ENCODE measurements at places on chromosomes 3 and 15.

- peak; percentile 32 for DNase-seq
These were observed 424 bp downstream of the EAF2 start for GRCh38 chr3:121835465-121835801.

DNA sequence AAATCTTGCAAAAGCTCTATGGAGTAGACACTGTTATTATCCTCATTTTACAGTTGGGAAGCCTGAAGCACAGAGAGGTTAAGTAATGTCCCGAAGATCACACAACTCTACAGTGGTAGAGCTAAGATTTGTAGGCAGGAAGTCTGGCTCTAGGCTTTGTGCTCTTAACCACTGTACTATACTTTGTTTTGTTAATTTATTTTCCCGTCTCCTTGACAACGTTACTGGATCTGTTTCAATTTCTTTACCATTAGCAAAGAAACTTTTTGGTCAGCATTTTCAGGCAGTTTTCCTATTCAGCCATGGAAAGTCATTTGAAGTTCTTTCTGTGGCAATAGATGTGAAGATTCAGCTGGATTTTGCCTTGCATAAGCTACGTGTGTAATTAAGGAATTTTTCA is 51.7 kb downstream of the OTOL1 start:
- no peak for DNase-seq

DNA sequence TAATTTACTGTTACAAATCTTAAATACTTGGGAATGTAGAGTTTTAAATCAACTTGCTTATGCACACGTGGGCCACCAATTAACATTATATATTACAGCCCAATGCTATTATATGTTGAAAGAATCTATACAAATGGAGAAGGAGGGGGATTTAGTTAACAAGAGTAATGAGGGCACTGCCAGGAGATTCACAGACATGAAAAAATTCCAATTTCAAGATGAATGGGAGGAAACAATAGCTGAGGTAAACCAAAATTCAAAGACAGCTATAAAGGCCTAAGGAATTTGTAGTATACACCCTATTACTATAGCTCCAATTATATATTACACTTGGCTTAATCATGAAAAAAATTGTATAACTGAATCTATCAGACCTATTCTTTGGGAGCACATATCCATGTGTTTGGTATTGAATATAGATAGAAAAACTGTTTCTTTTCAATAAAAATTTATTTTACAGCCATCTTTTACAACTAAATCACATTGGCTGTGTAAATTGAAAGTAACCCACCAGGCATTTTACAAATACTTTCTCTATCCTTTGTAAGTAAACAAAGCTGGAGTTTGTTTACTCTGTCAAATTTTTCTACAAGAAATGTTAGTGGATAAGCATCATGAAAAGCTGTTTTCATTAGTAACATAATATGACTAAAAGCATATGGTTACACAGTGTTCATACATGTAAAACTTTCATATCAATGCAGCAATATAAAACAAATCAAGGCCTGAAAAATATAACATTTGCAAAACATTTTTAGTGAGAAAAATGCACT is 1045.8 kb downstream of the ROBO1 start:
- DNase-seq, result no peak

GRCh38 chr3:18556503-18557135 is 131.5 kb upstream of the SATB1 start:
- peak; percentile 53 for DNase-seq

- no peak for DNase-seq
These were observed 591.6 kb upstream of the AGTR1 start for GRCh38 chr3:148106062-148106461.

GRCh38 chr3:129315223-129315997 is 36.7 kb downstream of the HMCES start:
- peak; percentile 29 for DNase-seq

DNA sequence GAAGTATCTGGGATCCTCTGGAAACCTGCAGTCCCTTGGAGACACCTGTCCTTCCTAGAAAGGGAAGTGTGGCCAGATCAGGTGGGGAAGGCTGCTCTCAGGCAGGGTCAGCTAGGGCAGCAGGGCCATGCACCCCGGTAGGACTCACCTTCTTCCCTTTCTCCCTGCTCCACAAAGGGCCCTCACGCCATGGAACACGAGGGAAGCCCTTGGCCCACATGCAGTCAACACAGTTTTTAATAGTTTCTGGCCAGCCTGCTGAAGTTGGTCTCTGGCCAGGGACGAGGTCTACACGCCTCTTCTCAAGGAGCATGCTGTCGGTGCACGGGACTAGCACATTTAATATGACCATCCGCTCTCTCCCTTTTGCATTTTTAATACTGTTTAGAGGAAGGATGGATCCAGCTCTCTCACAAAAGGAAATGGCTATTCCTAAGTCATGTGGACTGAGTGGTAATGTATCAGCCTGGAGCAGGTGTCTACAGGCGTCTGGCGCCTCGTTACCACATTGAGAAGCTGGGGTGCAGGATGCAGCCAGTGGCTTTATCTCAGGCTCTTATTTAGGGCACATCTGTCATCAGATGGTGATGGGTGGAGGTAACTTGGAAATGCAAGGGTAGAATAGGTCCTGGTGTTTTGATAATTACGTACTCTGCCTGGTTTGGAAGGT is 153.9 kb downstream of the KLF13 start:
- DNase-seq, result no peak

DNA sequence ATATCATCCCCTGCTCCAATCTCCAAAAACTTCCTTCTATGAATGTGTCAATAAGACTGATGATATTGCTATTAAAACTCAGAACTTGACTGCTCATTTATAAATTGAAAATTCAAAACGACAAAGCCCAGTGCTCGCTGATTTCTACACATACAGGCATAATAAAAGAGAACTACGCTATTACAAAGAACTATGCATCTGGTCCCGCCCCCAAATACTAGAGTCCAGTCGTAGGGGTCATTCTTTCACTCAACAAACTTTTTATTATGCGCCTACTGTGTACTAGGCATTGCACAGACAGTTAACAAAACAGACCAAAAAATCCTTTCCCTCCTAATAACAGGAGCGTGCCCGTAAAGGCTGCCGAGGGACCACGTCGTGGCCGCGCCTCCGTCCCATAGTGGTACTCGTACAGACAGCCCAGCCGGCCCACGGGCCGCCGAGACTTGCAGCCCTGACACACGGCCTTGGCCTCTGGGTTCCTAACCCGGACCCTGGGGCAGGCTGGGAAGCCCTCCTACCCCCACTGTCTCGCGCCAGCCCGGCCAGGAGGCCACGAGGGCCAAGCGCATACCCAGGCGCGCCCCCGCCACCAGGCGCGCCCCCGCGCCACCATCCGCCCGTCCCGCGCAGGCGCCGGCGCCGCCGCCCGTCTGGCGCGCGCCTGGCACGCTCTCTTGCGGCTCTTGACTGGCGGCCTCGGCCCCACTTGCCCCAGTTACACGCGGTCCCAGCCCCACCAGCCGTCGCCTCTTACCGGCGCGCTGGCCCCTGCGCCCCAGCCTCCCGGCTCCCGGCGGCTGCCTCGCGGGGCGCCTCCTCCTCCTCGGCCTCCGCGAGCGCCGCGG is 757 bp downstream of the AVEN start:
- DNase-seq, result peak; percentile 84

GRCh38 chr3:52649461-52650210 is 36.1 kb downstream of the PBRM1 start:
- DNase-seq, result peak; percentile 26

DNA sequence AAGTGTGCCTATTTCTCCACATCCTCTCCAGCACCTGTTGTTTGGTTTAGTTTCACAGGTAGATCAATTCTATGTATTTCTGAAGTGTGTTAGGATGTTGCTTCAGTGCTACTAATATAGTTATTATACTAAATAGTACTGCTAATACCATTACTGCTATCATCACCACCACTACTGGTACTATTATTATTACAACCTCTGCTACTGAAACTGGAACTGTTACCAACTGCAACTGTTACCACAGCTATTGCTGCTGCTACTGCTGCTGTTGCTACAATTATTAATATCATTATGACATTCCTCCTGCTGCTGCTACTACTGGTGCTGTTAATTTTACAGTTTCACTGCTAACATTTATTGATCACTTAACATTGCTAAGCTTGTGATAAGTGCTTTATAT is 8.3 kb upstream of the LMOD3 start:
- no peak for DNase-seq

- peak; percentile 41 for DNase-seq
These were observed 9.4 kb downstream of the TP53BP1 start for GRCh38 chr15:43483297-43484128.

- no peak for DNase-seq
These were observed 64.3 kb downstream of the TRIM42 start for GRCh38 chr3:140742116-140742515.

GRCh38 chr3:168250415-168250861 is 154.7 kb upstream of the GOLIM4 start:
- DNase-seq, result no peak

DNA sequence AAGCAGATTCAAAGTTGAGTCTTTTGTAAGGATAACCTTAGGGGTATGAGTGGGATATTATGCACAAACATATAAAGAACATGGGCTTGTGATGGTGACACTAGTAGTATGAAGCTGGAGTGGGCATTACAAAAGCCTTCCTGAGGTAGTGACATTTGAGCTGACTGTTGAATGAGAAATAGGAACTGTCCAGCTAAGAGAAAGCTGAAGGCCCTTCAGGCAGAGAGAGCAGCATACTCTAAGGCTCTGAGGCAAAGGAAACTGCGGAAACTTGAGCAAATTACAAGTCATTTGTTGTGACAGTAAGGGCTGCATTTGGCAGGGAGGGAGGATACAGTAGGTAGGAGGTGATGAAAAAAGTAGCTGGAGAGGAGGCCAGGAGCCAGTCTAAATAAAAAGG is 190.7 kb upstream of the CD96 start:
- DNase-seq, result peak; percentile 2

- no peak for DNase-seq
These were observed 106.4 kb downstream of the EPHB1 start for GRCh38 chr3:134901461-134901860.

GRCh38 chr3:187318819-187319616 is 27.5 kb upstream of the MASP1 start:
- peak; percentile 63 for DNase-seq

DNA sequence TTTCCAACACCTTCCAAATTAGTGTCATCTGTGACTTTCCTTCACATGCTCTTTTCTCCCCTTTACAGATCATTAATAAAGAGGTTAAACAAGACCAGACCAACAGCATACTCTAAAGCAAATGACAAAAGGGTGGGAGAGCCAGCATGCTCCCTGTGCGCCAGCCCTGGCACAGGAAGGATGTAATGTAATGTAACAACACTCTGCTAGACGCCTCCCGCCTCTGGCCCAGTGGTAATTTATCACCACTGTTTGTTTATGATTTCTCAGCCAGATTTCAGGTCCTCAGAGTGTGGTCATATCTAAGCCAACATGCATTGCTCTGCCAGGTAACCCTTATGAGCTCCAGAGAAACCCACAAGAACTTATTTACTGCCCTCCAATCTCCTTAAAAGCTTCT is 189.5 kb upstream of the WNT5A start:
- no peak for DNase-seq

DNA sequence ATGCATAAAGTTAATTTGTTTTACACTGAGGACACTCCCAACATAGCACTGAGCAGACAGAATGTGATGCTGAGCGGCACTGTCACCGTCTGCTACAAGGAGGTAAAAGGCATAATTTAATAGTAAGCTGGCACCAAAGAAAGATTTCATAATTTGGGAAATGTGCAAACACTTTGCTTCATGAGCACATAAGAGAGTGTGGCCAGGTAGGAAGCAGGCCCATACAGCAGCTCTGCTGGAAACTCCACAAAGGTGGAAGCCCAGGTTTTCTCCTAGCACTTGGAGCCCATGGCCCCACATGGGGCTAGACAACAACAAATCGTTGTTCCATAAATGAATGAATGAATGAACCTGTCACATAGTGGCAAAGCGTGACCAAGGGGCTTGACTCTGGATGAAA is 68.5 kb upstream of the CACNA2D3 start:
- DNase-seq, result no peak

DNA sequence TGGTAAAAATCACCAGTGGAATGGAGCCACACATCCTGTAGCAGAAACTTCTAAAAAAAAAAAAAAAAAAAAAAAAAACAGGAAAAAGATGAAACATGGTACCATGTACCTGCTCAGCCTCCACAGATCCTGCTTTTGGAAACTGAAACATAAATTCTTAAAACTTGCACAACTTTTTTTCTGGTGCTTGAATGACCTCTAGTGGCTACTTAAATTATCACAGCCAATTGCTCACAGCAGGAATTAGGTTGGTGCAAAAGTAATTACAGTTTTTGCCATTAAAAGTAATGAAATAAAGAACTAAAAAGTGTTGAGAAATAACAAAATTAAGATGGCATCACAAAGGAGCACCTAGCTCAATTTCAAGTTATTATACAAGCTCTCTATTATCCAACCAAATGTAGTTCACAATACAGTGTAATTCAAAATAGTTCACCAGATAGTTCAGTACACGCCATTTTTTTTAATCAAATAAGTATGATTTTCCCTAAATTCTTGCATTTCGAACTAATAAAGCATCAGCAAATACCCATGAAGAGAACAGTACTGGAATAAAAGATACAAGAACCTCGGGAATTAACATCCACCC is 80.6 kb downstream of the ULK4 start:
- DNase-seq, result peak; percentile 56

DNA sequence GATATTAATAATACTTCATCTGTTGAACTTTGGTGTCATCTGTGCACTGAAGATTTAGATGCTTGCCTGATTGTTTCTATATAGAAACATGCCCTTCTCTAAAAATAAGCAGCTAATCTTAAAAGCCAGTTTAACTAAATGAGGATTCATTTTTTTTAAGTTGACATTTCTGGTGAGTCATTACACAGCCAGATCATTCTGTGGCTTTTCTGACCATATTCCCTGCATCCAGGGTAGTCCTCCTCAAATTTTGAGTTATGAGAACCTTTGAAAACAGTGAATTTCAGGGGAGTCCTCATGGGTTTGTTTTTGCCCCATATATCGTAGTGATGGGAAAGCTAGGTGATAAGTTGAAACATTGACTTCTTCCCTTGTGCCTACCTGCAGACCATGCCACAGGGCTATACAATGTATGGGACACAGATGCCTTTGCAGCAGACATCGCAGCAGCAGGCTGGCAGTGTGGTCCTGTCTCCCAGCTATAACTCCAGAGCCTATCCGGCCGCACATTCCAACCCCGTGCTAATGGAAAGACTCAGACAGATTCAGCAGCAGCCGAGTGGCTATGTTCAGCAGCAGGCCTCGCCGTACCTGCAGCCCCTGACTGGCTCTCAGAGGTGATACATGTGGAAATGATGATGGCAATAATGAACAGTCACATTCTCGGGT is 26.5 kb upstream of the P2RY12 start:
- no peak for DNase-seq

- no peak for DNase-seq
These were observed 58.3 kb upstream of the MYZAP start for GRCh38 chr15:57533448-57533799.

DNA sequence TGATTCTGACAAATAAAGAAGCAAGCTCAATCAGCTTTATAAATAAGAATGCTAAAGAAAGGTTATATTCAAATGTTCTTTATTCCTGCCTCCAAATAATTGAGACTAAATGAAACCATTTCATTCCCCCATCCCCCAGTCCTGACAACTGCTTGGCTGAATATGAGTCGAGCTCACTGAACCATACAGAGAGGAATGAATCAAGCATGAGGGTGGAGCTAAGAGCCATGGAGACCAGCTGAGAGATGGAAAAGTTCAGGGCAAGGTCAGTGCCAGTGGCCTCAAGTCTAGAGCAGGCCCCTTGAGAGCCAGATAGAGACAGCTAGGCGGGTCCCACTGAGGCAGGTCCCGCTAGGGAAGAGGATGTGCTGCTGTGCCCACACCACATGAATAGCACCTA is 188.7 kb upstream of the EIF1B start:
- DNase-seq, result peak; percentile 8

GRCh38 chr3:142029052-142029642 is 120.2 kb downstream of the TFDP2 start:
- DNase-seq, result no peak

All from RKO (cell line).